H9 (cell line): ENCODE measurements at places on chromosomes 6 and 20. TPM values are rescaled to one million over a fixed set of nuclear protein-coding genes. Genes with fewer than 3 reads are reported as not detected.

GRCh38 chr20:59723108-59723500 is 118.8 kb downstream of the PHACTR3 start:
- DNase-seq = no peak

- DNase-seq = peak; percentile 68
These were observed 298.2 kb downstream of the PHACTR1 start for GRCh38 chr6:13014504-13015378.

DNA sequence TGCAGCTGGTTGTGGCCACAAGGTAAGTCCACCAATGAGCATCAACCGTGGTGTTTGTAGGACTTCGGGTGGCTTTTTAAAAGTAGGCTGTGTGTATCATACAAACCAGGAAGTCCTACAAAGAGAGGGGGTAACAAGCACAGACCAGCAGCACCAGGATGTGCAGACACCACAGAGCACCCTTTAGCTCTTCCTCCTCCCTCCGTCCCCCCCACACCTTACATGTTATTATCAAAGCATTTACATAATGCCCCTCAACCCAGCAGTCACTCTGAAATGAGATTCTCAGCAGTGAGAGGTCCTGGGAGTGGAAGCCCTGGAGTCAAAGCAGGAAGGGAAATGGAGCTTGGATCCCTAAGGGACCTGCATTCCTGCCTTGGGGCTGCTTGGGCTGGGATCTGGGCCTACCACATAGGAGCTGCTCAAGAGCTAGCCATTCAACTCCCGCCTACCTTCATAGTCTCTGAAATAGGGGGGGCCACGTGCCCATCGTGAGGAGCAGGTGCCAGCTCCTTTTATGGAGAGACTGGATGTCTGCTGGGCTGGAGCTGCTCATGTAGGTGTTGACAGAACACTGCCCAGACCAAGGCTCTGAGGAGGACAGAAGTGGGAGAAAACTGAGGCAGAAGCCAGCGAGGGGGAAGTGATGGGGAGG is 90.6 kb downstream of the PSMB1 start:
- no peak for DNase-seq

DNA sequence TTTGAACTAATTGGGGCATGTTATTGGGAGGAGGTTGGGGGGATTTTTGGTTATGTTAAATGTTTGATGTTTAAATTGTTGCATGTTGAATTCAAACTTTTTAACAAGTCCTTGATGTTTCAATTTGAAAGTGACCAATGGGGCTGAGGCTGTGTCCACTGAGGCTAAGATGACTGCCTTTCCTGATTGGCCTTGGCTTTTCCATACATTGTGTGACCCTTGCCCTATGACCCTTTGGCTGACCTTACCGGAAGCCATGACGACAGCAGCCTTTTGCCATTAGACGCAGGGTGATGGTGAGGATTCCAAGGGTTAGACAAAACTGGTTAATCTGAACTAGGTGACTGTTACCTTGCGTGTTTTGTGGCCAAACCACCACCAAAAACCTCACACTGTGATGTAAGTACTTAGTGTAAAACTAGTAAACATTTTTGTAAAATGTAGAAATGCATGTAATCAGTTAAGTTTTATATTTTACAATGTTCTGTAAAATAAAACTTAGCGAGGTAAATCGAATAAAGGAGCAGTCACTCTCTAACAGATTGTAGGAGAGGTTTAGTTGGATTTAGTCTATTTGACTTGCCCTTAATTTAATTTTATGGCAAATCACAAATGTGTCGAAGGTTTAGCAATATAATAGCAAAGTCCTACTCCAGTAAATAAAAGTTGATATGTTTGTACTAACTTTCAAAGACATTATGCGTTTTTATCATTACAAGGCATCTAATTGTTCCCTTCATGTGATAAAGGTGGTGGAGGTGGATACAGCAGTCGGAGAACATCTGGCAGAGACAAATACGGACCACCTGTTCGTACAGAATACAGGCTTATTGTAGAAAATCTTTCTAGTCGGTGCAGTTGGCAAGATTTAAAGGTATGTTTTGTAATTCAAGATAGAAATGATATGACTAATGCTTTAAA is 1.6 kb downstream of the SRSF6 start:
- no peak for DNase-seq

DNA sequence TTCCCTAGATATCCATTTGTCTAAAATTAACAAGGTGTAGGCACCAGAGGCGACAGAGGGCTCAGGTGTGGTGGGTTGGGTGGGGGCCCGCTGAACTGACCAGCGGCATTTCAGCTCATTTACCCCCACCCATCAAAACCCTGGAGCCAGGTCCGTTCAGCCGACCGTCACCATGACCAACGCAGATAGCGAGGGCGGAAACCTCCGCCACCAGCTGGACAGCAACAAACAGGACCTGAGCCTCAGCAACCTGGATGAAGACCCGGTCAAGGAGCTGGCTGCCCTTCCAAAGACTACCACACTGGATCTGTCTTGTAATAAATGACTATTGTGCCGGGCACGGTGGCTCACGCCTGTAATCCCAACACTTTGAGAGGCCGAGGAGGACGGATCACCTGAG is 120.8 kb upstream of the LGSN start:
- no peak for DNase-seq

DNA sequence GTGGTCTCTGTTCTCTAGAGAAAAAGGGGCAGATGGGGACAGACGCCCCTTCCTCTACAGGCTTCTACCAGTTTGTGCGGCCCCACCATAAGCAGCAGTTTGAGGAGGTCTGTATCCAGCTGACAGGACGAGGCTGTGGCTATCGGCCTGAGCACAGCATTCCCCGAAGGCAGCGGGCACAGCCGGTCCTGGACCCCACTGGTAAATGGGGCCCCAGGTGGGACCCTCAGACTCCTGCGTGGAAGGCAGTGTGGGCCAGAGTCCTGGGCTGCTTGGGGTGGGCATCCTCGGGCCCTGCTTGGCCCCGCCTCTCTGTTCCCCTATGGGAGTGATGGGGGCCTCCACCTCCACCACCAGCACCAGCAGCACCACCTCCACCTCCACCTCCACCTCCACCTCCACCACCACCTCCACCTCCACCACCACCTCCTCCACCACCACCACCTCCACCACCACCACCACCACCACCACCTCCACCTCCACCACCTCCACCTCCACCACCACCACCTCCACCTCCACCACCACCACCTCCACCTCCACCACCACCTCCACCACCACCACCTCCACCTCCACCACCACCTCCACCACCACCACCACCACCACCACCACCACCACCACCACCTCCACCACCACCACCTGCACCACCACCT is 3.2 kb upstream of the TNFRSF6B start:
- no peak for DNase-seq

GRCh38 chr6:116046737-116047136 is 14.0 kb downstream of the FRK start:
- no peak for DNase-seq

DNA sequence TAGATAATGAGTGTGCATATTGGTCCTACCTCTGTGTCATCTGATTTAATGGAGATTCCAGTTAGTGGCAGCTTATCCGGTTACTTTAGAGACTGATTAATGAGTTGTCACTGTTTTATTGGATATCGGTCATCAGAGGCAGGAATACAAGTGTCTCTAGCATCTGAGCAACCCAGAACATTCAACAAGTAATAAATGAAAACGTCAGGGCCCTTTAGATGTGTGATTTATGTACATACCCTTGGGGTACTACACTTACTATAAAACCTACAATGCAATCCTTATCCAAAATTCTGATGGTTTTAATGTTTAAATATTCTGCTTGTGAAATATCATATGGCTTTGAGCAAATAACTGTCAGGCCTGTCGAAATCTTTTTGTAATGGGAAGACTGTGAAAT is 1117.9 kb upstream of the FLRT3 start:
- no peak for DNase-seq

DNA sequence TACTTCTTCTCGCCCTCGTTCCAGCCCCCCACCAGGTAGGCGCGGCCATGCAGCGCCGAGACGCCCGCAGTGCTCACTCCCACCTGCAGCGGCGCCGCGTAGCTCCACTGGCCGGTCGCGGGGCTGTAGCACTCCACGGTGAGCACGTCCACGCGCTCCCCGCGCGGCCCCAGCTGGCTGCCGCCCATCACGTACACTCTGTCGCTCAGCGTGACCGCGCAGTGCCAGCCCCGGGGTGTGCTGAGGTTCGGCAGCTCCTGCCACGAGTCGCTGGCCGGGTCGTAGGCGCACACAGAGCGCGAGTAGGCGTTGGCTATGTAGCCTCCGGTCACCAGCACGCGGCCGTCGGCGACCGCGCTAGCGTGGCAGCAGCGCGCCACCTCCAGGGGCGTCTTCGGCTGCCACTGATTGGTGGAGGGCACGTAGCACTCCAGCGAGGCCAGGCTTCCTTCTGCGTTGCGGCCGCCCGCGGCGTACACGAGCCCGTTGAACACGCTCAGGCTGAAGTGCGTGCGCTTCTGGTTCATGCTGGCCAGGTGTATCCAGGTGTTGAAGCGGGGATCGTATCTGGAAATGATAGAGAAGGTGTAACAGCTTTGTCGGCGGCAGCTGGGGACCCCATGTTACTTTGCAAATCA is 13.7 kb downstream of the KLHL31 start:
- peak; percentile 88 for DNase-seq

DNA sequence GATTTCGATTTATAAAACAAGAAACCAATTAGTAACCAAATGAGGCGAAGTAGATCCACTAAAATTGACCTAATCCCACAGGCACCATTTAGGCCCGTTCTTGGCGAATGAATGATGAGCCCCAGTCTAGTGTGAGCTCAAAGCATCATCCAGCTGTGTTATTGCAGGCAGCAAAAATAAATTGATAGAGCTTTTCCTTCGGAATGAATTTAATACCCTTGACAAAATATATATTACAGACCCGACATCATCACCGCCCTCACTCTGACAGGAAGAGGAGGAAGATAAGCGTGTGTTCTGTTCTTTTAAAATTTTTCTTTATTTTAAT is 7.8 kb downstream of the SIM1 start:
- DNase-seq = no peak

GRCh38 chr6:16765235-16765634 is 4.0 kb upstream of the ATXN1 start:
- DNase-seq = no peak

Gene MYBL2
- 159 and 165 TPM in 2 replicates for total RNA-seq

Gene MLN
- not detected in 2 replicates for total RNA-seq

Gene GLP1R
- 0.85 and 1.0 TPM in 2 replicates for total RNA-seq

Gene RANBP9
- total RNA-seq = 35.8 and 37.2 TPM in 2 replicates

Gene KCNQ5
- 0.07 and 0.15 TPM in 2 replicates for total RNA-seq

Gene OR12D3
- total RNA-seq = not detected in 2 replicates
